ENCODE measurements at places on chromosomes 4 and X.

- no peak for DNase-seq
Measured at GRCh38 chrX:50098241-50098640, 102.6 kb downstream of the AKAP4 start.

DNA sequence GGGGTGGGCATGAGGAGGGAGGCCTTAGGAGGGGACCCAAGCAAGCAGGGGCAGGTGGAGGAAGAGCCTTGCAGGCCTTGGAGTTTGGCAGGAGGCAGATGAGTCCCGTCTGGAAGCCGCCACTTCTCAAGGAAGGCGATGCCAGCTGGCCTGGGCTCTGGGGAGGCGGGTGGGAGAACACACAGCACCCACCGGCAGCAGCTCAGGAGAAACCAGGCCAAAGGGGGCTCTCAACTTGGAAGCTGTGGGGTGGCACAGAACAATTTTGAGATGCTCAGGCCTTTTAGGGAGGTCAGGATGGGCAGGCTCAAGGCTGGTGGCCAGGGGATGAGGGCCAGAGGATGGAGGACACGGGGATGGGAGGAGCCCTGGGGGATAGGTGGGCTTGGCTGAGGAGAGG is 11.6 kb upstream of the DUSP9 start:
- no peak for DNase-seq

- no peak for DNase-seq
Measured at GRCh38 chr4:41646862-41647261, 101.7 kb downstream of the PHOX2B start.

- no peak for DNase-seq
Measured at GRCh38 chrX:56569378-56570057, 6.1 kb downstream of the UBQLN2 start.

DNA sequence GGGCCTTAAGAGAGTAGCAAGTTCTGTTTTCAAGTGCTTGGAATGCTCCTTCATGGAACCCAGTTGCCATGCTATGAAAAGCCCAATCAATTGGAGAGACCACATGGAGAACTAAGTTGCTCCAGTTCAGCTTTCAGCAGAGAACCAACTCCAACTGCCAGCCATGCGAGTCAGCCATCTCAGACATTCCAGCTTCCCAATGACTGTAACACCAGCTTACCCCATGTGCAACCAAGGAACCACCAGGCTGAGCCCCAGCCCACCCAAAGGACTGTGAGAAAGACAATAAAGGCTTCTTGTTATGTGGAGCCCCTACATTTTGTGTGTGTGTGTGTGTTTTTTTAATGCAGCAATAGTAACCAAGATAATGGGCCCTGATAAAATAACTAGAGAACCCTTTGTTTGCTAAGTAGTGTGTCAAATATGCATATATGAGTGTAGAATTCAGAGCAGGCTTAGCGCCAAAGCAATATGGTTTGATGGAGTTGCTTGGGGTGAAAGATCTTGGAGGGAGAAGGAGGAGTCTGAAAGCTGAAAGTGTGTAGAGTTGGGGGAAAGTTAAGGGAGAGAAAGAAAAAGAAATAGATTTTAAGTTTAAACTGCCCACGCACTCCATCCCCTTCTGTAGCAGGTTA is 35.0 kb upstream of the CCKAR start:
- DNase-seq: no peak

DNA sequence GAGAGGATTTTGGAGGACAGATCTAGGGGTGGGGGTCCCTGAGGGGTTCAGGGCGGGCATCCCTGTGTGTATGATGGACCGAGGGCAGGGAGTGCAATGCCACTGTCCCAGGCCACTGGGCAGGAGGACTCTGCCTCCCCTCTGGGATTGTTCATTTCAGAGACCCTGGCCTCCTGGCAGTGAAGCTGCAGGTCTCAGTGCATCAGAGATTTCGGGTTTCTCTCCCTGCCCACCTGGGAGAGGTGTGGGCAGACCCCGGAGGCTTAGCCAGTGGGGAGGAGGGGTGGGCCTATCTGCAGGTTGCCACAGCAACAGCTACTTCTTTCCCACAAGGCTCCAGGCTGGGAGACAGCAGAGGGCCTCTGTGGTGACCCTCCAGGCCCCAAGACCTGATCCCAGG is 80.1 kb upstream of the LRPAP1 start:
- no peak for DNase-seq

- DNase-seq: no peak
Measured at GRCh38 chr4:48372272-48372671, 30.9 kb downstream of the SLAIN2 start.

DNA sequence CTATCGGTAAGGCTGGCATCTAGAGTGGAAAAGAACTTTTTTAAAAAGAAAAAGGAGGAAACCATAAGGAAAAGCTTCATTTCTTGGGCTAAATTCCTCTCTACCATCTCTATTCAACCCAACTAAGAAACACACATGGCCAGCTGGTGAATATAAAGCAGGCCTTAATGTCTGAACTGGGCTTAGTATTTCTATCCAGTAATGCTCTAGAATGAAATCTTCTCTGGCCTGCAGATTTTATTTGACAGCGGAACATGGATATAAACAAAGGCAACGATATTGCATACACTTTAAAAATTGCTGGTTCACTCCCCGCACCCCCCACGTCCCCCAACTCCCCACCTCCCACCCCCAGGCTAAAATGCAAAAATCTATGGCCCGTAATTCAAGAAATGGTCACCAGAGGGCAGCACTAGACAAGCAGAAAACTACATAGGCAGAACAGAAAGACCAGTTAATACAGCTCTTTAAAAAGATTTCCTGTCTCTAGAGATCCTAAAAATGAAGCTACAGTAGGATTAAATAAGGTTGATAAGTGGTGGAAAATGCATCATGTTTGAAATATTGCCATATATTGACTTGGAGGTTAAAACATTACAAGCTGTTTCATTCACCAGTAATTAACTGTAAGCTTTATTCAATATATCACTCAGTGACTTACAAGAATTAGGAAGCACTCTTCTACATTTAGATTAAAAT is 155.2 kb upstream of the GALNT7 start:
- DNase-seq: peak; percentile 31

Data from tibial artery (tissue), 4 donors.